Renal cortex interstitium (tissue), 15 donors: ENCODE measurements at places on chromosomes 16 and 17. TPM values are rescaled to one million over a fixed set of nuclear protein-coding genes. Genes with fewer than 3 reads are reported as not detected.

Gene KIF2B
- polyA plus RNA-seq, result not detected

Gene MYH1
- polyA plus RNA-seq, result 0.08 TPM

Gene YBX2
- 3.8 TPM for polyA plus RNA-seq

Gene ABCA5
- polyA plus RNA-seq, result 28.9 TPM
